ENCODE measurements at places on chromosomes 16 and 17. TPM values are rescaled to one million over a fixed set of nuclear protein-coding genes. Genes with fewer than 3 reads are reported as not detected.
A peak's percentile ranks its signal among the peaks of the same experiment; 100 is the strongest.

- no peak for DNase-seq
Observed at GRCh38 chr17:80374039-80374731, 40.8 kb upstream of the ENDOV start.

DNA sequence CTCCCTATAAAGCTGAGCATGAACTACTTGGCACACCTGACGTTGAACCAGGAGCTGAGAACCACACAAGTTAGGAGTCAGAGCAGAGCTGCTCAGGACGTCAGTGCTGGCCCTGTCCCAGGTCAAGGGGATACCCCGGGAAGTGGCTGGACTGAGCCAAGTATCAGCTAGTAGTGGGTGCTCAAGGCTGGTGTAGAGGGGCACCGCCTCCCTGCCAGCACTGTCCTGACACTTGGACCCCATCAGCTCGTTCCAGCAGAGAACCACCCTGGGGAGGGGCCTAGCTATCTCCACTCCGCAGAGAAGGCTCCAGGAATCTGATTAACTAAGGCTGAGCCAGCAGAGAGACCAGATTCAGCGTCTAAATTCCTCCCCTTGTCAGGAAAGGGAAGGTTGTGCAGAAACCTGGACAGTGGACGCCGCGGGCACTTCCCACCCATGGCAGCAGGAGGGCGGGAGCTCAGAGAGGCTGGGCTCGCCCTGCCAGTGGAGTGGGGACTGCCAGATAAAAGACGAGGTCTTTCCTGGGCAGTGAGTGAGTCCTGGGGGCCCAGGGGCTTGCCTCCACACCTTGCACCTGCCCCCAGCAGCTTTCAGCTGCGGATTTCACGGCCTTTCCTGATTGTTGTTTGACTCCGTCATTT is 21.0 kb downstream of the C16orf90 start:
- DNase-seq = no peak

GRCh38 chr16:11554053-11554452 is 32.7 kb downstream of the LITAF start:
- no peak for DNase-seq

DNA sequence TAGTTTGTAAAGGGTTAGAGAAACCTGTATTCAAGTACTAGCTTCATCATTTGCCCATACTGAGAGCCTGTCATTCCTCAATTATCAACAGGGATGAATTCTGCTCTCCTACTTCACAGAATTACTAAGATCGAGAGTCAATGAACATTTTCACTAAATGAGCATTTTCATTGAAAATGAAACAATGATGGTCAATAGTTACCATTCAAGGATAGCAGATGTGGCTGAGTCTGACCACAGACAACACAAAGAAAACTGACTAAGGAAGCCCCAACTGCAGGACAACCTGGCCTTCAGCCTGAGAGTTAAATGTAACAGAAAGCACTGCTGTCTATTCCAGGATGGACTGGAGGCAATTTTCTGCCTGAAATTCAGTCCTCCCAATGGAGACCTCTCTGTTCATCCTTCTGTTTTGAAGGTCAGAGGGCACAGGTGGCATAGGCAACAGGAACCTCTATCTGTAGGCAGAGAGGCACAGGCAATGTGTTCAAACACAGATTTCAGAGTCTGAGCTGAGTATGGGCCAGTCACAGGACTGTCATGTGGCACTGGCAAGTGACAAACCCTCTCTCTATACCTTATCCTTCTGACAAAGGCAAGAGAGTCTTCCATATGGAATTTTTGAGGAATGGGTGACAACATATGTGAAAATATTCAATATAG is 19.5 kb downstream of the TRAF4 start:
- no peak for DNase-seq

DNA sequence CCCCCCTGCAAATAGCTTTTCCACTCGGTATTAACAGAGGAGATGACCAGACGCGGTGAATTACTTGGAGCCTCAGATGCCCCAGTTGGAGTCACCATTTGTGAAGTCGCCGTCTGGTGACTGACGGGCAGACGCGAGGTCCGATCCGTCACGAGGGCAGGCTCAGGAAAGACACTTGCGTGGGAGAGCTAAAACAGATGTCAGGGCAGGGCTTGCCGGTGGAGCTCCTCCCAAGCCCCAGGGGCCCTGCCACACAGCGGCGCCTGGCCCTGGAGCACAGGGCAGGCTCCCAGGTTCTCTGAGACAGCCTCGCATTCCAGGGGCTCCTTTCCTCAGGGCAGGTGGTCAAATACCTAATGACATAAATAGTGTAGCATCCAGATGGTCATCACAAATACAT is 348.3 kb downstream of the C16orf95 start:
- no peak for DNase-seq

GRCh38 chr17:20010099-20010863 is 1.1 kb downstream of the SPECC1 start:
- DNase-seq = peak; percentile 67

DNA sequence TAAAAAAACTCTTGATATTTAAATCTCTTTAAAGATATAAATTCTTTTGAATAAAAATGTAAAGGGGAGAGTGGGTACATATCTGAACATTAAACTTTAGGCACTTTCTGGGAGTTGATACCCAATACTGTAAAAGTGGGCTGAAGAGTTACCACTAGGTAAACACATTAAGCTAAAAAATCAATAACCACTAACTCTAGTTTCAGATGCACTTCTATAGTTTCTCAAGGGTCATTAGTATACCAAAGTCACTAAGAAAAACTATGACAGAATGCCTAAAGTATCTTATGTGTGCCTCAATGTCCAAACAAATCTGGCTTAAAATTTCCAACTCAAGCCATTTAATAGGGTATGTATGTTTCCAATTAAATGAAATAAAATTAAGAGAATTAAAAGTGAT is 13.1 kb upstream of the CFDP1 start:
- no peak for DNase-seq

GRCh38 chr16:4091240-4092012 is 24.8 kb downstream of the ADCY9 start:
- DNase-seq = no peak

DNA sequence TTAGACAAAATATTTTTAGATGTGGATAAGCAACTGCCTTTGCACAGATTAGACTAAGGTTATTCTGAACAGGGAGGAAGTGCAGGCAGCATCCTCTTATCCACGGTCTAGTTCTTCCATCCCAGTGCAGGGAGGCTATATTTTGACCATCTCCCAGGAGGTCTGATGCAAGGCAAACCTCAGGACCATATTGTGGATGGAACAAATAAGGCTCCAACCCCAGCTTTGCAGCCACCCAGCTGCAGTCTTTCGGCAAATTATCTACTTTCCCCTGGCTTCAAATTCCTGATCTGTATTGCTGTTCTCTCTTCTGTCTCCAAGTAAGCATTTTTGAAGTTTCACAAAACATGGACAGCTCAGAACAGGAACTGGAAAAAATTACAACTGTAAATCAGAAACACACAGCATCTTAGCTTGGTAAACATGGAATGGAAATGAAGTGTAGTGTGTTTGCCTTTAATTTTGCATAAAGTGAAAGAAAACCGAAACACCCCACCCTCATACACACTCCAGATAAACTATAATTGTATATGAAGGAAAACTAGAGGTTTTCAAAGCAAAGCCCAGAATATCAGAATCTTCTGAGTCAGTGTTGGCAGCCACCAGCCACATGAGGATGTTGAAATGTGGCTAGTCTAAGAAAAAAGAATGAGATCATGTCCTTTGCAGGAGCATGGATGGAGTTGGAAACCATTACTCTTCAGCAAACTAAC is 33.5 kb upstream of the MON1B start:
- DNase-seq = no peak

- DNase-seq = no peak
Observed at GRCh38 chr17:3744014-3744413, 20.3 kb downstream of the HASPIN start.

DNA sequence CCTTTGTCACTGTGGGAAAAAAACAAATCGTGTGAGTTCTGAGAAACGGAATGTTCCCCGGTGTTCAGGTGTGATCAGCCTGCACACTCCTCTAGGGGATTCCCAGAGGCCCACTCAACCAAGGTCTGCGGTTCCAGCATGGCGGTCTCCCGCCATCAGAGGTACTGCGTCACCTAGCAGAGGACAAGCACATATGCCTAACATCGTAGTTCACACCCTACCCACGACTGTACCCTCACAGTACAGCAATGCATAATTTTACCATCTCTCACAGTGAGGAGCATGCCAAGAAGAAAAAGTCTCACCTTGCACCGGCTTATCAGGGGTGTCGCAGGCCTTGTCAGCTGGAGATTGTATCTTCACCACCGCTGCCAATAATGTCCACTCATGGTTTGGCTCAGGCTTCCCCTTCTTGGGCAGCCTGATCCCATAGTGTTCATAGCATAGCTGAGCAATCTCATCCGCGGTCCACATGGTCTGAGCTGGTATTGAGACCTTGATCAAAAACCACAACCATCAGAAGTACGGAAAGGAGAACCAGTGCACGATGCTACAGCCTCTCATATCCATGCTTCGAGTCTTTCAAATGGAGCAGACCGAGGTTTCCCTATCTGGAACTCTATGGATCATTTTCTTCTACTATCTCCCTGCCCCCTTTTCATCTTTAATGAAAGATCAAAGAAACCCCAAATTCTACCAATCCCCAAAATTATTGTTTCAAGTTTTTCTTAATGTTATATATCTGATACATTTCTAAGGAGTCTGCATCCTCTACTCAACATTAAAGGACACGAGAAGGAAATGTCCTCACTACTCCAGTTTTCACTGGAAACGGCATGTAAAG is 2.5 kb downstream of the ADAT1 start:
- no peak for DNase-seq

GRCh38 chr17:42906772-42907446 is 6.3 kb downstream of the G6PC1 start:
- DNase-seq = no peak

DNA sequence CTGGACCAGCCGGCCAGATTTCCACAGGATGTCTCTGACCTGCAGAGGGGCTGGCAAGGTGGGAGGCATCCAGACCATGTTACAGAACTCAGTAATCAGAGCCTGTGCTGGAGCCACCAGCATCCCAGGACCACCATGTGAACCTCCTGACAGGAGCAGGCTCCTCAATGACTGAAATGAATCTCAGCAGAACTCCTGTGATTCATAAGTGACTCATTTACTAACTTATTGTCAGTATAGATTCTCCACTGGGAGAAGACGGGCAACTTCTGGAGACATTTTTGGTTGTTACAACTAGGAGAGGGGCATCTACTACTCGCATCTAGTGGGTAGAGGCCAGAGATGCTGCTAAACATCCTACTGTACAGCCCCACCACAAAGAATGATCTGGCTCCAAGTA is 3.1 kb upstream of the WWOX start:
- no peak for DNase-seq

- DNase-seq = no peak
Observed at GRCh38 chr17:3993493-3994220, 29.4 kb upstream of the ATP2A3 start.

- DNase-seq = no peak
Observed at GRCh38 chr16:69501956-69502745, 63.6 kb upstream of the NFAT5 start.

DNA sequence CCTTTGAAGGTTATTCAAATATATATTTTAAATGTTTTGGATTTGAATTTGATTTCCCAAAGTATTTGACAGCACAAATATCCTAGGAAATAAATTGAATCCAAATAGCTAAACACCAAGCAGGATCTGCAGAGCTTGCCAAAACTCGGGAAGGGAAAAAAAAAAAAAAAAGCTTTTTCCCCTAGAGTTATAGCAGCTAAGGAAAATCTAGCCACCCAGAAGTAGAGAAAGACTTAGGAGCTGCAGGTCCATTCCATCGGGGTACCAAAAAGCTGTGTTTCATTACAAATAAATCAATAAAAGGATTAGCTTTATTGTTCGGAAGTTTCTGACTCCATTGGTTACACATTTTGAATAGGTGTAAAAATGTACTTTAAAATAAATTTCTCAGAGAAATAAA is 19.3 kb downstream of the HSF5 start:
- no peak for DNase-seq

- no peak for DNase-seq
Observed at GRCh38 chr17:69042308-69042707, 18.4 kb downstream of the ABCA9 start.

- peak; percentile 13 for DNase-seq
Observed at GRCh38 chr16:80852261-80852872, 48.0 kb upstream of the CDYL2 start.

DNA sequence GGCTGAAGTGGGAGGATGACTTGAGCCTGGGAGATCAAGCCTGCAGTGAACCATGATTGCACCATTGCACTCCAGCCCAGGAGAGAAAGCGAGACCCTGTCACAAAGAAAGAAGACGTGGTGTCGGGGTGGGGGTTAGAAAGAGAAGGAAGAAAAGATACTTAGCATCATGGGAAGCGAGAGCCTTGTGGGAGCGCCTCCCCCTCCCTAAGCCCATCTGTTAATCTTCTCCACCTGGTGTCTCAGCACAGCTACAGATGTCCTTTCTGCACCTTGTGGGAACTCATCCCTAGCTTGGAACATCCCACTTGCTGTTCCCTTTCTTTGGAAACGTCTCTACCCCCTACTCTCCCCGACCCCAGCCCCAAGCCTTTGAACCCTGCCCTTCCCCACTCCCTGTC is 6.0 kb downstream of the ZNF688 start:
- DNase-seq = no peak

DNA sequence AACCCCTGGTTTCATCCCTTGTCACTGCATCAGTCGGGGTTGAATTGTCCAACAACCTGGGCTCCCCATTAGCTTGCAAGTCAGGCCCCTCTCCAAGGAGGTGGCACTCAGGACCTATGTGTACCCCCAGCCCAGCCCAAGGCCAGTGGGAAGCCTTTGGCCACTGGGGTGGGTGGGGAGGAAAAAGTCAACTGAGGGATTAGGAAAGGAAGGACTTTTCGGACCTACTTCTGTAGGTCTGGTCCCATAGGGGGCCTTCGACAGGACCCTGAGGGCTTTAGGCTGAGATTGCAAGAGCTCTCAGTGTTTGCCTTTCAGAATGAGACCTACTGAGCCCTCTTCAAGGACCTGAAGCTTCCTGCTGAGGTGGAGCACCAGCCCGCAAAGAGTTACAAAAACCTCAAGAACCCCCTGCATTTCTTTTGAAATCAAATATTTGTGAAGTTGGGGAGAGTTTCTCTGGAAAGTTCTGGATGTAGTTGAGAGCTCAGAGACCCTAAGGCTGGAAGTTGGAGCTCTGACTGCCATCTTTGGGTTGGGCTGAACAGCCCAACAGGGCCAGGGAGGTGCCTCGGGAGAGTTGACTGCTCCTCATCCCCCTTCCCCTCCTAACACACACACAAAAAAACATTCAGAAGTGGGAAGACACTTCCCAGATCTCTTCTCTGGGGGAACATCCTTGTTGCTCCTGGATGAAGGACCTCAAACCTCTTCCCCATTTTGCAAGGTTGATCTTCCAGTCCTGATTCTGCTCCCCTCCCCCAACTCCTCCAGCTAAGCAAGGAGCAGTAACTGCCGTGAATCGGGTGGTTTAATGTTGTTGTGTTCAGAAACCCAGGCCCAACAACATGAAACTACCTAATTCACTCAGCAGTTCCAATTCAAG is 5.8 kb upstream of the HOXB9 start:
- no peak for DNase-seq

Gene RGS11
- total RNA-seq = not detected

Gene CNTNAP4
- total RNA-seq = 2.6 TPM

Gene MPDU1
- 183 TPM for total RNA-seq

Gene KRTAP2-3
- not detected for total RNA-seq

Gene GH1
- not detected for total RNA-seq

Gene SEPTIN12
- not detected for total RNA-seq

Gene SLC5A2
- not detected for total RNA-seq

Gene TLCD3B
- not detected for total RNA-seq
